ENCODE measurements at places on chromosomes 12 and 14. TPM values are rescaled to one million over a fixed set of nuclear protein-coding genes. Genes with fewer than 3 reads are reported as not detected.

Gene CCDC196
- not detected for total RNA-seq

Gene CFAP54
- total RNA-seq: 15.5 TPM

Gene TMX1
- 31.7 TPM for total RNA-seq

Gene PLEKHD1
- total RNA-seq: not detected

Gene ZFHX2
- total RNA-seq: 0.82 TPM

- no peak for DNase-seq
- H3K36me3 ChIP-seq: no peaks in the 10 kb centered on the region
- no peaks in the 10 kb centered on the region for H3K4me1 ChIP-seq
- H3K27ac ChIP-seq: no peak overlapping the region
- no peak overlapping the region for H3K4me3 ChIP-seq
- no peaks in the 10 kb centered on the region for H3K27me3 ChIP-seq
Observed at GRCh38 chr14:103510724-103511693, 11.6 kb downstream of the CKB start.

- H3K36me3 ChIP-seq: no peaks in the 10 kb centered on the region
- H3K4me1 ChIP-seq: no peaks in the 10 kb centered on the region
- no peaks in the 10 kb centered on the region for H3K27me3 ChIP-seq
- H3K4me3 ChIP-seq: no peak overlapping the region
Observed at GRCh38 chr14:60313093-60313492, 64.1 kb downstream of the PPM1A start.

DNA sequence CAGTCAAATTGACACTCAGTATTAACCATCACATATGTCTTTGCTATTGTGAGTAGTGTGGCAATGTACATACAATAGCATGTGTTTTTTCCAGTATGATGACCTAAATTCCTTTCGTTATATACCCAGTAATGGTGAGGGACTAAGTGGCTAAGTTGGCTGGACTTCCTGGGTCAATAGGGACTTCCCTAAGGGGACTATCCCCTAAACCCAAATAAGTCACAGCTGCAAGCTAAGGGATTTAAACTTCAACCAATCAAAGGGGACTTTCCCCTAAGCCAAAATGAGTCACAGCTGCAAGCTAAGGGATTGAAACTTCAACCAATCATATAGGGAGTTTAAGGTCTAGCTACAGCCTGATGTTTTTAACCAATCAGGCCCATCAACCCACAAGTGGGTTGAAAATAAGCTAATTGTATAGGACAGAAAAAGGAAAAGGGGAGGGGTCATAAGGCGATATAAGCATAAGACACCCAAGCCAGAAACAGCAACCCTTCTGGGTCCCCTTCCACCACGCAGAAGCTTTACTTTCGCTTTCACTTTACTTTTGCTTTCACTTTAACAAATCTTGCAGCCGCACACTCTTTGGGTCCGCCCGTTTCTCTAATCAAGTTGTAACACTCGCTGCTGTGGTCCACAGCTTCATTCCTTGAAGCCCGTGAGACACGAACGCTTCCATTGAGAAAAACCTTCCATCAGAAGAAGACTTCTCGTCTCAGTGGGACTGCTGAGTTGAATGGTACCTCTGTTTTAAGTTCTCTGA lies 404.4 kb downstream of the FLRT2 start:
- no peak overlapping the region for H3K27ac ChIP-seq
- no peaks in the 10 kb centered on the region for H3K4me1 ChIP-seq
- no peak for DNase-seq
- no peaks in the 10 kb centered on the region for H3K27me3 ChIP-seq
- H3K4me3 ChIP-seq: no peak overlapping the region
- H3K36me3 ChIP-seq: no peaks in the 10 kb centered on the region

DNA sequence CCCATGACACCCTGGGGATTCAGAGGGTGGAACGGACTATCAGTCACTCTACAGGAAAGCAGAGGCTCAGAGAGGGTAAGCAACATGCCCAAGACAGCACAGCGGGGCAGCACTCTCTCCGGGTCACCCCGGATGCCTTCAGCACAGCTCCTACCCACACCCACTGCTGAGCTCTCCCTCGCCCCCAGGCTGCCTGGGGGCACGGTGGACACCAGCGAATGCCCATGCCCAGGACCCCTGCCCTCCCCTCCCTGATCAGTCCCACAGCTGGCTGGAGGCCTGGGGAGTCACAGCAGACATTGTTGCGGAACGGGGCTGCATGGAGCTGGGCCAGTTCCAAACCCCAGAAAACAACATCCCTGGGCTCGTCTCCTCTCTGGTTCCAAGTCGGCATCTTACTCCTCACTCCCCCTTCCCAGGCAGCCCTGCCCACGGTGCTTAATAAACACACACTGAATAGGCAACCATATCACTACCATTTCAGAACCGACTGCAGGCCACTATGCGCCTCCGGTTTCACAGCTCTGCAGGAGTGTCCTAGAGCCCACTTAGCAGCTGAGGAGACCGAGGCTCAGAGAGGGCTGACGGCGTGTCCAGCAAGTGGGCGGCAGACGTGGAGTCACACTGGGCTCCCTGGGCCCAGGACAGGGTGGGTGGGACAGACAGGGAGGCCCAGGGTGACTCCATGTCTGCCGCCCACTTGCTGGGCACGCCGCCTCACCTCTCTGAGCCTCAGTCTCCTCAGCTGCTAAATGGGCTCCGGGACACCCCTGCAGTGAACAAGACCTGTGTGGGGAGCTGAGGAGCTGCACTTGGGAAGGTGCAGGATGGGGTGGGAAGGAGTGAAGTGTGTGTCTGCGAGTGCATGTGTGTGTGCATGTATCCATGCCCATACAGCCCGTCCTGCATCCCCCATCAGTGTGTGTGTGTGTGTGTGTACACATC lies 27.0 kb downstream of the CCDC85C start:
- H3K4me1 ChIP-seq: peaks cover 73% of the 10 kb centered on the region
- no peaks in the 10 kb centered on the region for H3K36me3 ChIP-seq

- no peaks in the 10 kb centered on the region for H3K27me3 ChIP-seq
- DNase-seq: no peak
- H3K27ac ChIP-seq: peak overlapping the region; percentile 11
Observed at GRCh38 chr14:77004711-77005460, 23.6 kb downstream of the IRF2BPL start.

GRCh38 chr14:76727384-76727783 lies 33.9 kb upstream of the VASH1 start:
- DNase-seq: no peak
- no peaks in the 10 kb centered on the region for H3K36me3 ChIP-seq
- H3K4me3 ChIP-seq: no peak overlapping the region
- H3K27me3 ChIP-seq: no peaks in the 10 kb centered on the region
- no peak overlapping the region for H3K27ac ChIP-seq
- H3K4me1 ChIP-seq: peaks cover 6% of the 10 kb centered on the region

- no peaks in the 10 kb centered on the region for H3K36me3 ChIP-seq
- no peak overlapping the region for H3K4me3 ChIP-seq
- no peaks in the 10 kb centered on the region for H3K4me1 ChIP-seq
- no peaks in the 10 kb centered on the region for H3K27me3 ChIP-seq
Observed at GRCh38 chr12:31020385-31021166, 53.1 kb upstream of the DDX11 start.

GRCh38 chr14:68522510-68523325 lies 270.1 kb downstream of the ZFP36L1 start:
- H3K36me3 ChIP-seq: no peaks in the 10 kb centered on the region
- DNase-seq: no peak
- H3K4me3 ChIP-seq: no peak overlapping the region
- H3K27ac ChIP-seq: peak overlapping the region; percentile 87
- peaks cover 64% of the 10 kb centered on the region for H3K4me1 ChIP-seq

DNA sequence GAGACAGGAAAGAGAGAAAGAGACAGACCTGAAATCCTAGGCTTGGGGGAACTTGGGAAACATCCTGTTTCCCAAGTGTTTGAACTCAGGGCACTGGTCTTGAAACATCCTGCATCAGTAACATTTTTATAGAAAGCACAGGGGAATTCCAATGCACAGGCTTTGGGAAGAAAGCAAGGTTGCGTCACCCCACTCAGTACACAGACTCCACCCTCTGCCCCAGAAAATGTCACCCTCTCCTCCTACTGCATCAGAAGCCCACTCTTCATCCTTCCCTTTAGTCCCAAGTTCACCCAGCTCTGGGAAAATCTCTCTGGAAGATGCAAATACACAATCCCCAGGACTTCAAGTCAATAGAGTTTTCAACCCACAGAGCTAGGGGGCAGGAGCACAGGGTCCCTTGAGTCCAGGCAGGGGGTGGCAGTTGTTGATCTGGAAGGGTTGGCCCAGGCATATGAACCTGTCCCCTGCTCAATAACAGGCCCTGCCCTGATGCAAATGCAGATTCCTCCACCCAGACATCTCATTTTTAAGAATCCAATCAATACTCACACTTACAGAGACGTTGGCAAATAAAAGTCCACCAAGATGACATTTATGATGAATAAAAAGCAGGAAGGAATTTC lies 1.7 kb downstream of the RDH16 start:
- H3K4me3 ChIP-seq: no peak overlapping the region
- H3K4me1 ChIP-seq: no peaks in the 10 kb centered on the region
- no peak for DNase-seq
- no peaks in the 10 kb centered on the region for H3K27me3 ChIP-seq

DNA sequence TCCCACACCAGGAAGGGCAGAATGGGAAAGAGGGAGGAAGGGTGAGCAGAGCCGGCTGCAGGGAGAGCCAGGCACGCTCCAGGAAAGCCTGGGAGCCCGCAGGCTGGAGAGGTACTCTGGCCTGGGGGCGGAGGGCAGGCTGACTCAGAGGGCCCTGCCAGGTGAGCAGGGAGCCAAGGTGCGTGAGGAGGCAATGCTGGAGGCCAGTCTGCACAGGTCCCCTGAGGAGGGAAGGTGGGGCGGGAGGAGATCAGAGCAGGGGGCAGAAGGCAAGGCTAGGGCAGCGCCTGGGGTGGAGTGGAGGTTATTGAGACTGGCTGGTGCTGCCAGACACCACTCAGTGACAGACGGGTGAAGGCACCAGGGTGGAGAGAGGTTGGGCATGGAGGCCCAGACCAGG lies 385.0 kb downstream of the BCL11B start:
- H3K27me3 ChIP-seq: no peaks in the 10 kb centered on the region
- no peak overlapping the region for H3K27ac ChIP-seq
- no peak overlapping the region for H3K4me3 ChIP-seq

GRCh38 chr12:66164349-66164821 lies 5.4 kb downstream of the TMBIM4 start:
- no peak overlapping the region for H3K27ac ChIP-seq
- H3K4me1 ChIP-seq: peaks cover 15% of the 10 kb centered on the region
- H3K4me3 ChIP-seq: no peak overlapping the region
- DNase-seq: no peak
- no peaks in the 10 kb centered on the region for H3K27me3 ChIP-seq

DNA sequence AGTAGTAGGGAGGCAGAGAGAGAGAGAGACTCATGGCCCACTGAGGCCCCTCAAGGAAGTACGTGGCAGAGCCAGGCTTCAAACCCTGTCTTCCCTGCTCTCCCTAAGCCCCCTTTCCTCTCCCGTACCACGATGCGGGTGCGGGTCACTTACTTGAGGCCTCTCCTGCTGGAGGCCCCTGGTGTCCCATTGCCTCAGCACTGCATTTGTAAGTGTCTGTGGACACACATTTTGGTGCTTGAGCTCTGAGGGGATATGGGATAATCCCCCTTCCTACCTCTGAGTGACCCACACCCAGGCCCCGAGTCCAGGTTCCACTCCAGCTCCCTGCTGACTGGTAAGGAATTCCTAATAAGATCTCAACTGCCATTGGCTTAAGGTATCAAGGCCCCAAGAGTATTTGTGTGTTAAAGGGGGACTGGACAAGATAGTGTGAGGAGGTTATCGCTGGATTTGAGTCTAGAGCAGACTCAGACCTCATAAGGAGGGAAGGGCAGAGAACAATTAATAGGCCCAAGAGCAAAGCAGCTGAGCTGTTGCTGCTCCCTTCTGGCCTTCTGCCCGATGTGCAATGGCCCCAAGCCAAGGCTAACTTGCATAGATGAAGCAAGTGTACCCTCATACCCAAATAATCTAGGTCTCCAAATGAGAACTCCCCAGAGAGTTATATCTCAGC lies 71.9 kb downstream of the CRACR2A start:
- peak; percentile 69 for DNase-seq
- H3K27me3 ChIP-seq: no peaks in the 10 kb centered on the region
- H3K4me3 ChIP-seq: no peak overlapping the region
- H3K4me1 ChIP-seq: no peaks in the 10 kb centered on the region
- no peaks in the 10 kb centered on the region for H3K36me3 ChIP-seq
- no peak overlapping the region for H3K27ac ChIP-seq

- H3K36me3 ChIP-seq: no peaks in the 10 kb centered on the region
- H3K27ac ChIP-seq: no peak overlapping the region
- DNase-seq: peak; percentile 61
Observed at GRCh38 chr12:98456576-98457573, 58.5 kb upstream of the TMPO start.

DNA sequence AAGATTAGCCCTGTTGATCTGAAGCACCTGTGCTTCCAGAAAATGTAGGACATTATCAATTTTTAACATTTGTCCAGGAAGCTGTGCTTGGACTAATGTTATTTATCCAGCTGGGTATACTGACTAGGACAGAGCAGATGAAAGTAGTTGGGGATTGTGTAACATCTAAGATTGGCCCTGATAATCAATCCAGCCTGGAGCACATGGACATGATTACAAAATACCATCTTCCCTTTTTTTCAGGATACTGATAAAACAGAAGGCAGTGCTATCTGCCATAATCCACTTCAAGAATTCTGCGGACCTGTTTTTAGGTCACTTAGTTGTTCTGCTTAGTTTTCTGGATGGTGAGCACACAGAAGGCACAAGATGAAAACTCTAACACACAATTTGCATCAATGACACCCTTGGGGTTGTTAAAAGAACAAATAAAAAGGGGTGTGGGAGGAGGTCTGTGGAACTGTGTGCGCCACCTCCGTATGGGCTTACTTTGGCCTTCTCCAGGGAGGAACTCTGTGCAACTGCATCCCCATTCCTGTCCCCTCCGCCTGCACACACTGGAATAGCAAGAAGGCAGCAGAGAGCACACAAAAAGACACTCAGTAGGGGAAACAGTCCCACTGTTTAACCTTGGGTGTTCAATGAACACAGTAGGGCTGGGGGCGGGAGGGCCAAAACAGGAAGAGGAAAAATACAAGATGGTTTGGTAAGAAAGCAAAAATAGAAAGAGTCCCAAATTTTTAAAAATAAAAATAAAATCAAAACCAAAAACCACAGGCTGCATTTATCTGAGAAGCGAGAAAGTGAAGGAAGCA lies 31.1 kb upstream of the DUSP6 start:
- H3K27me3 ChIP-seq: no peaks in the 10 kb centered on the region
- no peak for DNase-seq
- no peaks in the 10 kb centered on the region for H3K36me3 ChIP-seq
- H3K4me1 ChIP-seq: peaks cover 16% of the 10 kb centered on the region
- peak overlapping the region; percentile 14 for H3K27ac ChIP-seq

GRCh38 chr12:94725375-94726168 lies 75.2 kb upstream of the TMCC3 start:
- no peaks in the 10 kb centered on the region for H3K36me3 ChIP-seq
- no peak for DNase-seq
- H3K4me1 ChIP-seq: no peaks in the 10 kb centered on the region
- H3K4me3 ChIP-seq: no peak overlapping the region

DNA sequence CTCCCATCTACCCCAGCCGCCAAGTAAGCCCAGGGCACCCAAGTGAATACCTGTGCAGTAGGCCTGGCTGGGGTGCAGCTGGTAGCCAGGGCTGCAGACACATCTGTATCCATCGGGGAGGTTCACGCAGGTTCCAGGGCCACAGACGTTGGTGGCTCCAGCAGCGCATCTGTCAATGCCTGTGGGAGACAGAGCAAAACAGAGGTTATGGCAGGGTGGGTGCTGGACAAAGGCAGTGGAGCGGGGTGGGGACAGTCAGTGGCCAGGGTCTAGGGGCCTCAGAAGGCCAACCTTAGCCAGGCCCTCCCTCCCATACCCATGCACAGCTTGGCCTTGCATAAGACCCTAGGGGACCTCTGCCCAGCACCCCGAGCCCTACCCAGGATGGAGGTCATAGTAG lies 29.2 kb downstream of the ISCA2 start:
- H3K27me3 ChIP-seq: no peaks in the 10 kb centered on the region
- DNase-seq: no peak
- no peaks in the 10 kb centered on the region for H3K4me1 ChIP-seq
- H3K4me3 ChIP-seq: no peak overlapping the region
